ENCODE measurements at places on chromosomes 1 and 21. TPM values are rescaled to one million over a fixed set of nuclear protein-coding genes. Genes with fewer than 3 reads are reported as not detected.

The ANGPTL7 gene
- 0.25 TPM for total RNA-seq

The AMY2A gene
- 0.25 TPM for total RNA-seq

The SLFNL1 gene
- total RNA-seq: 0.49 TPM

The PLA2G2C gene
- not detected for total RNA-seq

The ZCCHC17 gene
- 31.5 TPM for total RNA-seq

The NGF gene
- total RNA-seq: 0.74 TPM

The SLC26A9 gene
- total RNA-seq: not detected

The KIF26B gene
- total RNA-seq: 19.7 TPM

The AADACL3 gene
- not detected for total RNA-seq

The SLC1A7 gene
- not detected for total RNA-seq

The PBX1 gene
- total RNA-seq: 238 TPM

The DPT gene
- total RNA-seq: 0.49 TPM

The OR2T33 gene
- not detected for total RNA-seq

The RXRG gene
- 7.1 TPM for total RNA-seq

The EPHA2 gene
- 1.7 TPM for total RNA-seq

The GPA33 gene
- total RNA-seq: not detected

The FCRL5 gene
- total RNA-seq: not detected

The C1orf226 gene
- total RNA-seq: 2.2 TPM

The HNRNPU gene
- 443 TPM for total RNA-seq

The MRPL55 gene
- total RNA-seq: 66.4 TPM

The NTNG1 gene
- total RNA-seq: 6.4 TPM

The TTLL7 gene
- total RNA-seq: 108 TPM

The RHBDL2 gene
- total RNA-seq: under 0.01 TPM

The TOMM20 gene
- total RNA-seq: 169 TPM

The PLEKHN1 gene
- total RNA-seq: not detected

The SYT14 gene
- total RNA-seq: 41.6 TPM

The SPATA46 gene
- not detected for total RNA-seq

The LMX1A gene
- not detected for total RNA-seq

The PTCH2 gene
- total RNA-seq: 1.7 TPM

The C2CD2 gene
- 8.4 TPM for total RNA-seq

The COL9A2 gene
- total RNA-seq: 6.9 TPM

The DENND2C gene
- 1.5 TPM for total RNA-seq

The MCOLN3 gene
- not detected for total RNA-seq

The AGMAT gene
- total RNA-seq: 0.25 TPM

The CD101 gene
- 1.2 TPM for total RNA-seq

The CLDN17 gene
- total RNA-seq: not detected

The CYP4B1 gene
- total RNA-seq: under 0.01 TPM

The UTS2 gene
- total RNA-seq: not detected

The NCAM2 gene
- total RNA-seq: 35.9 TPM

The OR10J1 gene
- not detected for total RNA-seq

The AZIN2 gene
- total RNA-seq: 17.7 TPM

The ACTN2 gene
- 43.5 TPM for total RNA-seq

The MLLT11 gene
- 91.7 TPM for total RNA-seq

The GART gene
- total RNA-seq: 91.0 TPM

The FAM151A gene
- not detected for total RNA-seq

The LCE1B gene
- total RNA-seq: not detected

The RIMS3 gene
- total RNA-seq: 20.4 TPM

The HMGCS2 gene
- not detected for total RNA-seq

The BMP8B gene
- 0.49 TPM for total RNA-seq

The PDE9A gene
- 14.5 TPM for total RNA-seq

The LRRIQ3 gene
- total RNA-seq: 0.49 TPM

The AK5 gene
- total RNA-seq: 18.2 TPM

The DYNLT5 gene
- 6.4 TPM for total RNA-seq

Data from temporal lobe (tissue), 4 donors.